ENCODE measurements at places on chromosomes 2 and 18.
A peak's percentile ranks its signal among the peaks of the same experiment; 100 is the strongest.

DNA sequence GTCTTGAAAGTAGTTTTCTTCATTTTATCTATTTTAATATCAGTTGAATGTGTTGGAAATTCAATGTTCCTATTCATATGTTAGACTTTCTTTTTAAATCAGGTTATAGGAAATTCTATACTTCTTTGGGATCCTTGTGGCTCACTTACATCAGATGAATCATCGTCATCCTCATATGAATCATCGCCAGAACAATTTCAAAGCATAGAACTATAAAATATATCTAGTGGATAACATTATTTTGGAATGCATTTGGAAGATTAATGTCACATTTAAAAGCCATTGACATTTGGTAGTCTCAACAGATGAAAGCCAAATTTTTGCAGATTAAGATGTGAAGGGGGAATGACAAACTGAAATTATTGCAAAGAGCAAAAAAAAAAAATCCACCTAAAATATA lies 94.1 kb downstream of the FAM161A start:
- no peak overlapping the region for H3K4me3 ChIP-seq
- H3K27me3 ChIP-seq = no peaks in the 10 kb centered on the region
- no peaks in the 10 kb centered on the region for H3K36me3 ChIP-seq
- DNase-seq = no peak
- no peak overlapping the region for H3K27ac ChIP-seq

DNA sequence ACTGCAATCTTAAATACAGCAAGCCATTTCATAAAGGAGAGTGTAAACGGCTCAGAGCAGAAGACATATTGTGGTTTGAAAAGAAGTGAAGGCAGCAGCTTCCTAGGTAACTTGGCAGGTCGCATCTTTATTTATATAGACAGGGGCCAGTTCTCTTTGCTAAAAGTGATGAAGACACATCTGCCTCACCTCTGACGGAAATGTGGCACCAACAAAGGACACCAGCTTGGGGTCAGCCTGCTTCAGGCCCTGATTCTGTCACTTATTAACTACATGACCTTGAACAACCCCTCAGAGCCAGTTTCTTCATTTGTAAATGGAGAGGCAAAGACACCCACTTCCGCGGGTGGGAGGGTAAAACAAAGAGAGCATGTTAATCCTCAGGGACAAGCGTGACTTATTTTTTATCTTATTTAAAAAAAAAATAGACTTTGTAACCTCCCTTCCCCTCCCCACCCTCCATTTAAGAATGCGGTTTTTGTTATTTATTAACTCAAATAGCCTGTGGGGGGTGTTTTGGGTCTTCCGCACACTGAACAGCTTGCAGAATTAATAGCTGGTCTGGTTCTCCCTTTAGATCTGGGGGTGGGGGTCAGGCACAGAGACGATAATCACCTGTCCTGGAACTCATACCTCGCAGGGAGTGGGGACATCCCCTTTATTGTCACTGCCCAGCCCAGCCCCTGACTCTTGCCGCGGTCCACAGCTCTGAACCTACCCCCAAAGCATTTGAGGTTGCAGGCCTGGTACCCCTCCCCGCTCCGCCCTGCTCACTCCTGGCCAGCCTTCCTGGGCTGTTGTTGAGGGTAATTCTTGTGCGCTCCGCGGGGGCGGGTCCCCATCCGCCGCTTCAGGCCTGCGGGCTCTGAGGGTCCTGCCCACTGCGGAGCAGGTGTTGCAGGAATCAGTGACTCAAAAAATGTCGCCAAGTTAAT lies 64.2 kb upstream of the TMEM17 start:
- peaks cover 46% of the 10 kb centered on the region for H3K4me1 ChIP-seq
- no peak for DNase-seq
- peak overlapping the region; percentile 48 for H3K4me3 ChIP-seq
- no peak overlapping the region for H3K27ac ChIP-seq
- H3K27me3 ChIP-seq = no peaks in the 10 kb centered on the region

- DNase-seq = no peak
- peak overlapping the region; percentile 62 for H3K27ac ChIP-seq
- H3K27me3 ChIP-seq = no peaks in the 10 kb centered on the region
- no peak overlapping the region for H3K4me3 ChIP-seq
- no peaks in the 10 kb centered on the region for H3K36me3 ChIP-seq
These were observed 4.5 kb downstream of the SLC14A2 start for GRCh38 chr18:45619826-45620201.

DNA sequence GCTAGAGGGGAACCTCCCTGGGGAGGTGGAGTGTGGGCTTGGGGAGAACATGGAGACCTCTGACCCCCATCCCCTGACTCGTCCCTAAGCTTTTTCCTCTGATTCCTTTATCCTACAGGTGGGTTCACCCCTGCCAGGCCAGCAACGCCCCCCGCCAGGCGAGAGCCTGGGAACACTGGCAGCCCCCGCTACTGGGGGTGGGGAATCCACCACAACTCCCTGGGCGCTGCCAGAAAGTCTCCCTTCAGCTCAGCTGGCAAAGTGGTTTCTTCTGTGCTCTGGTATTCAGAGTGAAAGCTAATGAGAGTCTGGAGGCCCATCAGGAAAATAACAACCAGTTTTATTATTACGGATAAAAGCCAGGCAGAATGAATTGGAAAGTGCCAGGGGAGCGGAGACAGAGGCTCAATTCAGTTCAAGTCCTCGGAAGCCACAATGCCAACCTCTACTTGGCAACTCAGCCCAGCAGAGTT lies 2.8 kb downstream of the DIPK1C start:
- no peak overlapping the region for H3K27ac ChIP-seq
- H3K27me3 ChIP-seq = peaks cover 5% of the 10 kb centered on the region
- no peak for DNase-seq
- H3K36me3 ChIP-seq = no peaks in the 10 kb centered on the region
- peaks cover 25% of the 10 kb centered on the region for H3K4me1 ChIP-seq

Data from esophagus muscularis mucosa (tissue), 4 donors.